Sigmoid colon (tissue), 7 donors: ENCODE measurements at places on chromosomes 13 and 19.

- DNase-seq = no peak
Observed at GRCh38 chr13:100503622-100504021, 85.0 kb downstream of the GGACT start.

DNA sequence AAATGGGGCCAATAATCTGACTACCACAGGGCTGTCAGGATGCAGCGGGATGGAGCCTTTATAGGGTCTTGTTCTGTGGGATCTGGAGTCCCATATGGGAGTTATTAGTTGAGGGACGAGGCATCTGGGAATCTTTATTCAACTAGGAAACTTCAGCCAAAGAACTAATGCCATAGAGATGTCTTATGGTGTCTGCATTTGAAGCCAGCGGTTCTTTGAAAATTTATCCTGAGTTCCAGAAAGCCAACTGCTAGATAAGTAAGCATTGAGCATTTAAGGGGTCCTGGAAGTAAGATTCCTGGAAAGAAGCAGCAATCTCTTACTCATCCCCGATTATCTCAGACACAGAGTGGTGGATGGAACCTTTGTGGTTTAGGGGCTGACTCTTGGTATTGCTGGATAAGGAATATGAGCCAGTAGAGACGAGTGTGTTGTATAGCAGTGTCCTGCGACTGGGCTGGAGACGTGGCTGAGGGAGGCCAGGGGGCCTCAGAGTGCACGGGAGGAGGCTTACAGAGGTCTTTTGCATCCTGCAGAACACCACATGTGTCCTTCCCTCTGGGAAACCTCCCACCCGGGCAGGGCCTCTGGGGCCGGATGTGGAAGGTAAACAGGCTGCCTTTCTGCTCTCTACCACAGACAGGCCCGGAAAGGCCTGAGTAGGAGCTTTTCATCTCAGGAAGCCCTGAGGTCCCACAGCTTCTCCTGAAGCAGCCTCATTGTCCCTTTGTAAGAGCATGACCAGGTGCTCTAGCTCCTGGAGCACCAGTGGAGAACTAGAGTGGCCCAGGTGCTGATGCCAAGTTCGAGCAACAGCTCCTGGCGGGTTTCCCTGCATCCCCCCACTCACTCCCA is 28.8 kb downstream of the ACTN4 start:
- DNase-seq = no peak

- DNase-seq = no peak
Observed at GRCh38 chr13:34076943-34077703, 259.2 kb downstream of the RFC3 start.

- DNase-seq = no peak
Observed at GRCh38 chr13:97932647-97933046, 20.8 kb upstream of the IPO5 start.

DNA sequence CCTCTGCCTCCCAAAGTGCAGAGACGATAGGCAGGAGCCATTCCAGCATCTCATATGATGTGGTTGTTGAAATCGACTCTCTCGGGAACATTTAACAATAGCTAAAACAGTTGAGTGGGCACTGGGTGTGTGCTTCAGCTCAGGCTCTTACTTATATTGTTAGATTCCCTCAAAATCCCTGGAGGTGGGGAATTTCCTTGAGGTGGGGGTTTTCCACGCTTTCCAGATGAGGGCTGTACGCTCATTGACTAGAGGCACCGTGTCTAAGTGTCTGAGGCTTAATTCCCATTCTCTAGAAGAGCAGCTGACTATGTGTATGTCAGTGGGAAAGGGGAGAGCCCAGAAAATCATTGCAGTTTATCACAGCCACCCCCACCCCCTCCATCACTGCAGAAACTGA is 10.8 kb upstream of the GRAMD1A start:
- DNase-seq = no peak
